ENCODE measurements at places on chromosomes 7 and 10.

- no peak for DNase-seq
Observed at GRCh38 chr7:91835826-91836368, 44.6 kb downstream of the MTERF1 start.

DNA sequence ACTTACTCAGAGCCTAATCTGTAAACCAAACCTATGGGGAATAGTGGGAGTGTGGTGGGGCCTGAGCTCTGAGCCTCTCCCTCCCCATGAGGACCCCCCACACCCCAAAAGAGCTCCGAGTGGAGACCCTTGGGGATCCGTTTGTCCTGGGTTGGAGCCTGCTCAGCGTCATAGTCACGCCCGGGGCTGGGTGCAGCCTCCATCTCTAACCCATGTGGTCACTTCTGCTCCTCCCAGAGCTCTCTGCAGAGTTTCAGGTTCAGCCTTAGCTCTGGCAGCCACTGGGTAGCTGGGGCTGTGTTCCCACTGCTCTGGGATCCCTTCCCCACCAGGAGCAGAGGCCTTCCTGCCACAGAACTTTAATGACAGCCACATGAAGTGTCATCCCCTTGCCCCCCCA lies 25.9 kb downstream of the PFKFB3 start:
- no peak for DNase-seq

DNA sequence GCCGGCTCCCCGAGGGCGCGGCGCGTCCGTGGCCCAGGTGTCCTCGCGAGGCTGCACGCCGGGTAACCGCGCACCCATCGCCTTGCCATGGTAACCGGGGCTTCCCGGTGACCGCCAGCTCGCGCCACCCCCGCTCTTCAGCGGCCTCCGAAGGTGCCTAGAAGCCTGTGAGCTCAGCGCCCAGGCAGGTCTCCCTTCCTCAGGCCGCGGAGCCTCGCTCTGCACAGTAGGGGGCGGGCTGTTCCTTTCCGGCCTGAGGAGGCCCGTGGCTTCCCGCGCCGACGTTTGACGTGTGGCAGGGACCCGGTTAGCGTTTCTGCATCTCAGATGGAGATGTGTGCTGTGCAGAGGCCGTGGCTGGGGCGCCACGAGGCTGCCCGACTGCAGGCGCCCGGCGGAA lies 117.1 kb downstream of the DYNC2I1 start:
- peak; percentile 32 for DNase-seq

DNA sequence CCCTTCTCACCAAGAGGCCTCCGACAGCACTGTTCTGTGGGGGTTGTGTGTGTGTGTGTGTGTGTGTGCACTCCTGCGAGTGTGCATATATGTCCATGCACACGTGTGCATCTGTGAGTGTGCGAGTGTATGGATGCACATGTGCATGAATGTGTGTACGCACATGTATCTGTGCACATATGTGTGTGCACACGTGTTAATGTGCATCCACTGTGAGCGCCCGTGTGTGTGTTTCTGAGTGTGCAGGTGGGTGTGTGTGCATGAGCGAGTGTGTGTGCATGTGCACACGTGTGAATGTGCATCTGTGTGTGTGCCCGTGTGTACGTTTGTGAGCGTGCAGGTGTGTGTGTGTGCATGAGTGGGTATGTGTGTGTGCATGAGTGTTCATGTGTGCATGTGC lies 48.5 kb upstream of the FOXL3 start:
- DNase-seq = no peak

GRCh38 chr7:116395141-116395791 lies 104.3 kb upstream of the CAV2 start:
- no peak for DNase-seq

DNA sequence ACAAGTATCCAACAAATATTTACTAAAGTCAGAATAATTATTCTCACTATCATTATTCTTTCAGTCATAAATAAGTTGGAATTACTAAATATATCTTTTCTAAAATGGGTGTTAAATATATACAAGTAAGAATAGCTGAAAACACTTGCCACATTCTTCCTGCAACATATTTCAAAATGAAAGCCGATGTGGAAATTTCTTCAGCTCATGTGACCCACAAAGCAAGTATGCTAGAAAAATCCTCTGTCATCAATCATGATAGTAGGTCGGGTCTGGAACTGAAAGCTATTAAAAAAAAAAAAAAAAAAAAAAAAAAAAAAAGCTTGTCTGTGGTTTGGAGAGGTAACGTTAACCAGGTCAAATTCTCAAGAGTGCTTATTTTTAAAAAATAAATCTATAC lies 344.7 kb downstream of the NEBL start:
- no peak for DNase-seq

GRCh38 chr7:19397911-19398310 lies 252.7 kb upstream of the FERD3L start:
- DNase-seq = no peak

DNA sequence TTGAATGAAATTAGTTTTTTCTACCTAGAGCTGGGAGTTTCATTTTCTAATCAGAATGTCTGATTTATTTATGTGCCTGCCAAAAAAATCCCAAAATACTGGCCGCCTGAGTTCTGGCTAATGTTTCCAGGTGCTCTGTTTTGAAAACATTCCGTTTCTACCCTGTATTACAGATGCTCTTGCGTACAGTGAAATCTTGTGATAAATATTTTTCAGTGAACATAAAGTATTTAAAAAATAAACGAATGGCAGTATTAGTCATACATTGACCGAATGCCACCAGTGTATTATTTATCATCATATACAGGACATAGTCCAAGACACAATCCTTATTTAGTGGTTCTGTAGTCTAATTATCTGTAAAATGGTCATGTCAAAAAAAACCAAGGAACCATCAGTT lies 102.8 kb downstream of the KAT6B start:
- no peak for DNase-seq

DNA sequence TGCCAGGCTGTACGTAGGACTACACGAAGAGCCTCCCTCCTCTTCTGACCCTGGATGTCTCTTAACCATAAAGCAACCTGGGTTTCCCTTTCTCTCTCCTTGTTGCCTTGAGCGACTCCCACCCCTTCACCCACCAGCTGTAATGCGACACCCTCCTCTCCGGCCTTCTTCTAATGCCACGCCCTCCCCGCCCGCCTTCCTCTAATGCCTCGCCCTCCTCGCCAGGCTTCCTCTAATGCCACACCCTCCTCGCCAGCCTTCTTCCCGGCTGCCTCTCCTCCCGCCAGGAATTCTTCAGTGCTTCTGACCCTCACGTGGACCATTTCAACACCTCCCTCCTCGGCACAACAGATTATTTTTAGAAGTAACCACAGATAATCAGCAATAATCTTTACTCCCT lies 348.5 kb upstream of the SHH start:
- no peak for DNase-seq

GRCh38 chr7:111292026-111292470 lies 201.1 kb downstream of the LRRN3 start:
- no peak for DNase-seq

DNA sequence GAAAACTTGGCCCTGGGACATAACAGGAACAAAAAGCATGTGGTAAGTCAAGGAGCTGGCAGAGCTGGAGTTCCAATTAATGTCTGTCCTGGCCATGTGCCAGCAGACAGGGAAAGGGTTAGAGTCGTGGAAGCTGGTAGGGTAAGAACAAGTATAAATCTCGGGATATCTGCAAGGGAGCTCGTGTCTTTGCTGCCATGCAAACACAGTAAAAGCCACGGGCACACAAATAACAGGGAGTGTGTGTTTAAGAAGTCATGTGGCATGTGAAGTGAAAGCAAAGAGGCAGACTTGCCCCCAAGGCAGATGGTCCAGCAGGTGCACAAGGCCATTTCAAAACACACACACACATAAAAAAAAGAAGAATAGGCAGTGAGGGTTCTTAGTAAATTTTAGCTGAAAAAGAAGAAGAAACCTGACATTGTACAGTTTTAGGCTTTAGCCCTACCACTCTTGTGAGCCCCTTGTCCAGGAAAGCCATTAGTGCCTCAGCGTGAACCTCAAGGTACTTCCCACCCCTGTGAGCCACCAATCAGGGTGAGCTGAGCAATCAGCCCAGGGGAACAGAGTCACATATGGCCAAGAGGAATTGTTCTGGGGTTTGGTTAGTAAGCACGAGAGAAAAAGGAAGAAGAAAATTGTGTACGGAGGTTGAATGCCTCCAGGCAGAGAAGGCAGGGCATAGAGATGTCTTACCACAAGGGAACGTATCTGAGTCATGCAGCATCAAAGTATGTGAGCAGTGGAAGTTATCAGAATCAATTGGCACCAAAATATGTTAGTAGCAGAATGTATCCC lies 32.8 kb upstream of the ARHGAP12 start:
- no peak for DNase-seq

DNA sequence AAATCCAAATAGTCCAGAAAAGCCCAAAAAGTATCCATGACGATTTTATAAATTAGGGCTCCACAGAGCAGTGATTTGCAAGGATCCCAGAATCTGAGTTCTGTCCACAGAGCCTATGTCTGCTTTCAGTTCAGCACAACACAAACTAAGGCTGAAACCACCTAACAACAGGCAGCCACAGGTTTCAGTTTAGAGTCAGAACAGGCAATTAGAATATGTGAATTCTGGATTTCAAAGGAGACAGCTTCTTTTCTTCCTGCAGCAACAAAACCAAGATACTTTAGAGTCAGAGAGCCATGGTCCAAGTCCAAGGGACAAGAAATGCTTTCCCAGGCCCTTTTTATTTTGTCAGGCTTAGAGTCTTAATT lies 23.6 kb downstream of the IFIT3 start:
- no peak for DNase-seq

- no peak for DNase-seq
Observed at GRCh38 chr7:27151931-27152815, at the start of gene HOXA3. Gene HOXA3 (minus strand): TSS chr7:27152583. CDS start chr7:27110640, 41,943 bp downstream.

GRCh38 chr10:75294866-75295701 lies 59.3 kb upstream of the COMTD1 start:
- peak; percentile 62 for DNase-seq

DNA sequence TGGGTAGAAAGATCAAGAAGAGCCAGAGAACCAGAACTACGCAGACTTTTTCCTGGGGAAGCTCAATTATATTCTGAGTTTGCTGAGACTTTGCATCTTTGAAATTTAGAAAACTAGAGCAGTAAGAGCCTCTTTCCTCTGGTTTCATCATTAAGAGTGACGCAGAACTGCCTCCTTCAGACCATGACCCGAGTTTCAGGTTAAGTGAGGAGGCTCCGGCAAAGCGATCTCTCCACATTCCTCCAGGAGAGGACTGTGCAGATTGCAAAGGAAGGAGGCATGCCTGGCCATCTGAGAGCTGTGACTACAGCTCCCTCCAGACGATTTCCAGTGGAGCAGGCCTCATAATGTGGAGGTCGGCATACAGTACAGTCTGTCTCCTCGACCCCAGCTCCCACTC lies 115.8 kb upstream of the LANCL2 start:
- no peak for DNase-seq

GRCh38 chr7:3106361-3106826 lies 62.7 kb upstream of the CARD11 start:
- no peak for DNase-seq

DNA sequence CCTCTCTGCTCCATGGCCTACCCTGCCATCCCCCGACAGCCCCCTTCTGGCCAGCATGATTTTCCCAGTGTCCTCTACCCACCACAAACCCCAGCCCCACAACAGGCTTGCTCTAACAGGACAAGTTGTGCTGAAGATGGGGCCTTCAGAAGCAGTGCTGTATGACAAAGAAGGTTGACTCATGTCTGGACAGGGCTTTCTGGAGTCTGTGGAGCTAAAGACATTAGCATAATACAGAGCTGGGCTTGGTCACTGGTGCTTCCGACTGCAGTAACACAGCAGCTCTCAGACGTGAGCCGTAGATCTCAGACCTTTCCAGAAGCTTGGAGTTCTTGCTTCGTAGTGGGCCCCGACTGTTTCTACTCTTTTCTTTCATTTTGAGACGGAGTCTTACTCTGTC lies 100.5 kb downstream of the GTF2IRD1 start:
- DNase-seq = no peak

All from stimulated activated naive CD4-positive, alpha-beta T cell treated with Interleukin-2 at 50 U/mL for 16 hours (primary cell).